ENCODE measurements at places on chromosomes 2 and 18.

GRCh38 chr2:85787282-85787980, 33.6 kb downstream of the ATOH8 start:
- DNase-seq = no peak

DNA sequence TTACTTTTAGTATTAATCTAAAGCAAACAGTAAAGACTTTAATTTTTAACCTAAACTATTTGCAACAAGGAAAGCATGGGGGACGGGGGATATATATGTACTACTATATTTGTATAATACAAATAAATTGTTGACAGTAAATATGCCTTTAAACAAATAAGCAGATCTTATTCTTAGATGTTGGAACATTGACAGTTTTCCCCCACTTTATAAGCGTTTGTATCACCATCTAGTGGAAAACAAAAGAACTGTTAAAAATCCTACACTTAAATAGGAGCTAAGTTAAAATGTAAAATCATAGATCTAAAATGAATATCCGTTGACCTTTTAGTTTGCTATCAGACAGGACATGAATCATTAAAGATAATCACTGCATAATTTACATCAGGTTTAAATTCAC, 50.0 kb downstream of the RBBP8 start:
- DNase-seq = no peak

GRCh38 chr2:53347269-53347668, 420.3 kb upstream of the CHAC2 start:
- no peak for DNase-seq

GRCh38 chr2:107461301-107461700, 365.4 kb upstream of the RGPD4 start:
- no peak for DNase-seq

DNA sequence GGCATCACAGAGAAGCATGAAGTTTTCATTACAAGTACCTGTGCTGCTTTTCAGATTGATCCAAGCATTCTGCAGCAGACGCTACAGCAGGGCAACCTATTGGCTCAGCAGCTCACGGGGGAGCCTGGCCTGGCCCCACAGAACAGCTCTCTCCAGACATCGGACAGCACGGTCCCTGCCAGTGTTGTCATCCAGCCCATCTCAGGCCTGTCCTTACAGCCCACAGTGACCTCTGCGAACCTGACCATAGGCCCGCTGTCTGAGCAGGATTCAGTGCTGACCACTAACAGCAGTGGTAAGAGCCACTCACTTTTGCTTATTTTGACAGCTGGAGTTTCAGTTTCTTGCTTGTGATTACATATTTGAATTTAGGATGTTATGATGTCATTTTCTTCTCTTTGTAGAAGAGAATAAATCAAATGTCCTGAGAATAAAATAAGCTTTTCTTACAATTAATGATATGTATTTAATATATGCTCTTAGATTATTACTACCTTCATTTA, 104.9 kb downstream of the ZNF236 start:
- no peak for DNase-seq

- no peak for DNase-seq
Observed at GRCh38 chr2:150895968-150896367, 365.7 kb downstream of the RBM43 start.

- DNase-seq = no peak
Observed at GRCh38 chr2:203875471-203875870, 7.9 kb downstream of the CTLA4 start.

- no peak for DNase-seq
Observed at GRCh38 chr2:66305718-66306117, 129.2 kb upstream of the MEIS1 start.

DNA sequence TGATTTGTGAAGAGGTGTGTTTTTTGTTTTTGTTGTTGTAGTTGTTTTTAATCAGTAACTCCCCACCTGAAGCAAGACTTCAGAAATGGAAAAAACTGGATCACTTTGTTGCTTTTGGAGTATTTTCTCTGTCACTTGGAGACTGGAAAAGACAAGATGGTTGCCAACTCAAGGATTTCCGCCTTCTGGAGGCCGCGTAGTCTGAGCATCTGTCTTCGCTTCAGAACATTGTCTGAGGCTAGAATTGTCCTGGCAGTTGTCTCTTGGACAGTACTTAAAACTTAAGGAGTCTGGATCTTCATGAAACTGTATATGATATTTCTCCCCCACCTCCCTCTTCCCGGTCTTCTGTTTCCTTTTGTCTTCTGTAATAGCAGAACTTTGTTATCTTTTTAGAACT, 67.7 kb downstream of the ARHGAP28 start:
- no peak for DNase-seq

Measured in brain microvascular endothelial cell (primary cell).